ENCODE measurements at places on chromosomes 4 and X.

GRCh38 chrX:153519569-153520286, 2.3 kb downstream of the ATP2B3 start:
- no peak for DNase-seq

DNA sequence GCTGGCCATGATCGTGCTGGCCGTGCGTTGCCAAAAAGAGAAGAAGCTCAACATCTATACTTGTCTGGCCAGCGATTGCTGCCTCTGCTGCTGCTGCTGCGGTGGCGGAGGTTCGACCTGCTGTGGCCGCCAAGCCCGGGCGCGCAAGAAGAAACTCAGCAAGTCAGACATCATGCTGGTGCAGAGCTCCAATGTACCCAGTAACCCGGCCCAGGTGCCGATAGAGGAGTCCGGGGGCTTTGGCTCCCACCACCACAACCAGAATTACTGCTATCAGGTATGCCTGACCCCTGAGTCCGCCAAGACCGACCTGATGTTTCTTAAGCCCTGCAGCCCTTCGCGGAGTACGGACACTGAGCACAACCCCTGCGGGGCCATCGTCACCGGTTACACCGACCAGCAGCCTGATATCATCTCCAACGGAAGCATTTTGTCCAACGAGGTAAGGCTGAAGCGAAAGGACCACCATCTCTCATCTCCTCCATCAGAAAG, 3.3 kb downstream of the PCDH10 start:
- DNase-seq: no peak

DNA sequence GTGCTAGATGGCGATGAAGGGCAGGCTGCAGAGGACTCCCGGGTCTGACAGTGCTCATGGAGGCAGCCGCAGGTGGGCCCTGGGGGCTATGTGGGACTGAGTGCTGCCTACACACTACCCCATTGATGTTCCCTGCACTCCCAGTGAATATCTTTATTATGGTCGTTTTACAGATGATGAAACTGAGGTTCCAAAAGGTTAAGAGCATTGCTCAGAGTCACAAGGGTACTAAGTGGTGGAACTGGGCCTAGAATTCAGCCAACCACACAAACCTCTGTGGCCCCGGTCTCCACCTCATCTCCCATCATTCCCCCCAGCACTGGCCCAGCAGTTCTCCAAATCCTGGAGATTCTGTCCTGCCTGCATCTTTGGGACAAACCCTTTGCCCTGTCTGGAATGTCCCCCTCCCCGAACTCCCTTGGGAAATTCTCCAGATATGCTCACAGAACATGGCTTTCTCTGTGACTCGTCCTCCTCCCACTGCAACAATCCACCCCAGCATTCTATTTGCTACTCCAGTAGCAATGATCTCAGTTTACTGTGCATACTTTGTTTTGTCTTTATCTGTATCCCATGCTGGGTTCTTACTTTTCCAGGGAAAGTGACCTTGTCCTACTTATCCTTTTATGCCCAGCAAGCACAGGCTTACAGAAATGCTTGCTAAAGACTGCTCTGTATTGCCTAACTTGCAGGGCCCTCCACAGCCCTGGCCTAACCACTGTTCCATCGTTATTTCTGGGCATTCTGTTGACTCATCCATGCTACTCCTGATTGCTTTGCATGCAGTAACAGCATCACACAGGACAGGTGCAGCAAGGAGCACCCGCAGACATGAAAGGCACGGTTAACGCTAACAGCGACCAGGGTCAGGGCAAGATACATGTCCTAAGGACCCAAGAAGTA, 14.0 kb downstream of the PNMA6F start:
- no peak for DNase-seq

- no peak for DNase-seq
These were observed 38.8 kb upstream of the MAD2L1 start for GRCh38 chr4:120105472-120105871.

GRCh38 chr4:40730091-40730679, 19.6 kb upstream of the NSUN7 start:
- no peak for DNase-seq

Measured in activated CD4-positive, alpha-beta T cell treated with anti-CD3 and anti-CD28 coated beads for 48 hours (primary cell).